H1 (cell line): ENCODE measurements at places on chromosomes 4 and X. TPM values are rescaled to one million over a fixed set of nuclear protein-coding genes. Genes with fewer than 3 reads are reported as not detected.

The ITGB1BP2 gene
- polyA plus RNA-seq: 2.6 and 2.9 TPM in 2 replicates

The FHIP1A gene
- 17.9 and 19.8 TPM in 2 replicates for polyA plus RNA-seq

The MAGEC2 gene
- polyA plus RNA-seq: not detected in 2 replicates

The TCEAL2 gene
- not detected in 2 replicates for polyA plus RNA-seq

DNA sequence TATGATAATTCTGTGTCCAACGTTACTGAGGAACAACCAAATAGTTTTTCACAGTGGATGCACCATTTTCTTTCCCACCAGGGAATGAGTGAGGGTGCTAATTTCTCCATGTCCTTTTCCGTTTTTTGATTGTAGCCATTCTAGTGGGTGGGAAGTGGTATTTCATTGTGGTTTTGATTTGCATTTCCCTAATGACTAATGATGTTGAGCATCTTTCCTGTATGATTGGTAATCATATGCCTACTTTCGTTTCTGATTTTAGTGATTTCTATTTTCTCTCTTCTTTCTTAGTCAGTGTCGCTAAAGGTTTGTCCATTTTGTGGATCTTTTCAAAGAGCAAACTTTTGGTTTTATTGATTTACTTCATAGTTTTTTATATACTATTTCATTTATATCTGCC, 32.1 kb upstream of the TEX13D start:
- no peak for DNase-seq

The DTHD1 gene
- not detected in 2 replicates for polyA plus RNA-seq

GRCh38 chr4:139872274-139872673, 206.7 kb downstream of the MGST2 start:
- no peak for DNase-seq
